Fibroblast of skin of left biceps (primary cell): ENCODE measurements at places on chromosomes 2 and 18.

GRCh38 chr2:42092084-42092996, 44.5 kb downstream of the PKDCC start:
- DNase-seq, result no peak

DNA sequence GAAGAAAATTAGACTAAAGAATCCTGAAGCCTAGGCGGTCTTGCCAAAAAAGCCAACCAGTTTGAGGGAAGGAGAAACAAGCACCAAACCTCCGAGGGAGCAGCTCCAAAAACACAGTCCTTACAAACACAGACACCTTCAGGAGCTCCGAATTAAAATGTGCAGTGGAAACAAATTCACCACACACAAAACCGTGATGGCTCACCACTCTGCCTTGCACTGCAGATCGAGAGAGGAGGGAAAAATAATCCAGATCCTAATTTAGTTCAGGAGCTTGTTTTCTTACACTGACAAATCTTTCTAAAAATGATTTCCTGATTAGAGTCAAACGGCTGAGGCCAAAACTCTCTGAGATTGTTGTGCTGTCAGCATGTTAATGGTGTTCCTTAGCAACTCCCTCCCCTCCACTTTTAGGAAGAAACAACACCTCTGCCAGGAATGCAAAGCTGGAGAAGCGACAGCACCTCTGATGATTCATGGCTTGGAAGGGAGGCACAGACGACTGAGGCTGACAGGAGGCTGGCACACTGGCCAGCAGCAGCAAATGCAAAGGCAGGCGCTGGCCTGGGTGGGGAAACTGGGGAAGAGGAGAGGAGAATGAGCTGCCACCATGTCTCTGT, 249.4 kb upstream of the KLHL29 start:
- DNase-seq, result no peak

DNA sequence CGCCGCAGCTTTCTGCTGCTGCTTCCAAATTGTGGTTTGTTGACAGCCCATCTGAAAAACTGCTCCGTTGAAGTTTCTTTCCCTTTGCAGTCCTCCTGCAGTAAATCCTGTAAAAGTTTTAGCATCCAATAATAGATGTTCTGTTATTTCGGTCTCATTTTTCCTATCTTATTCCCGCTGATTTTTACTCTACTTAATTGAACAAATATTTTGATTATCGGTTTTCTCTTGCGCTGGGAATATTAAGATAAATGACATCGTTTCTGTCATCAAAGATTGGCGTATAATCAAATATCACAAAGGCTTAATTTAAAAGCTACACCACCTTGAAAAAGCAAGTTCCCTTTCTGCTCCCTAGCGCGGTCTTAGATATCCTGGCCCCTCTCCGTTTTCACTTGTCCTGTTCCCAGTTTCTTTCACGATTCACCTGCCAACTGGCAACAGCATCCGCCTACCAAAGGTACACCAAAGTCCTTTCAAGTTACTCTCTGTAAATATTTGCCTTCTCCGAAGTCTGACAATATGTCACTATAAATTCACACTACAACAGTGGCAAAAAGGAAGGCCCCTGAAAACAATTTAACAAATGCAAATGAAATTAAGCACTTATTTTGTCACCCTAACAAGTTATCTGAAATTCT, 1.0 kb upstream of the STRN start:
- DNase-seq, result no peak

GRCh38 chr2:73640946-73641766, 1.1 kb downstream of the NAT8 start:
- DNase-seq, result no peak

- peak; percentile 95 for DNase-seq
Observed at GRCh38 chr2:676647-677055, 555 bp downstream of the TMEM18 start.

DNA sequence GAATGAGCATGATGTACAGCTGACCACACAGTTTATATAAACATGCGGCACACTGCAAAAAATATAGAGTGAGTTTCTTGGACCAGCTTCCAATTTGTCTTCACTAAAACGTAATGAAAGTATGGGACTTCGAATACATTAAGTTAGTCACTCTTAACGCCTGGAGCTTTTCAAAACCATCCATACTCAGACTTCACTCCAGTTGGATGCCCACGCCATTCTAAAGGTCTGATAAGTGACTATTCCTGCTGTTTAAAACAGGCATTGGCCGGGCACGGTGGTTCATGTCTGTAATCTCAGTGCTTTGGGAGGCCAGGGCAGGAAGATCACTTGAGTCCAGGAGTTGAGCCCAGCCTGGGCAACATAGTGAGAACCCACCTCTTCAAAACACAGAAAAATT, 84.6 kb downstream of the MYL12B start:
- no peak for DNase-seq

DNA sequence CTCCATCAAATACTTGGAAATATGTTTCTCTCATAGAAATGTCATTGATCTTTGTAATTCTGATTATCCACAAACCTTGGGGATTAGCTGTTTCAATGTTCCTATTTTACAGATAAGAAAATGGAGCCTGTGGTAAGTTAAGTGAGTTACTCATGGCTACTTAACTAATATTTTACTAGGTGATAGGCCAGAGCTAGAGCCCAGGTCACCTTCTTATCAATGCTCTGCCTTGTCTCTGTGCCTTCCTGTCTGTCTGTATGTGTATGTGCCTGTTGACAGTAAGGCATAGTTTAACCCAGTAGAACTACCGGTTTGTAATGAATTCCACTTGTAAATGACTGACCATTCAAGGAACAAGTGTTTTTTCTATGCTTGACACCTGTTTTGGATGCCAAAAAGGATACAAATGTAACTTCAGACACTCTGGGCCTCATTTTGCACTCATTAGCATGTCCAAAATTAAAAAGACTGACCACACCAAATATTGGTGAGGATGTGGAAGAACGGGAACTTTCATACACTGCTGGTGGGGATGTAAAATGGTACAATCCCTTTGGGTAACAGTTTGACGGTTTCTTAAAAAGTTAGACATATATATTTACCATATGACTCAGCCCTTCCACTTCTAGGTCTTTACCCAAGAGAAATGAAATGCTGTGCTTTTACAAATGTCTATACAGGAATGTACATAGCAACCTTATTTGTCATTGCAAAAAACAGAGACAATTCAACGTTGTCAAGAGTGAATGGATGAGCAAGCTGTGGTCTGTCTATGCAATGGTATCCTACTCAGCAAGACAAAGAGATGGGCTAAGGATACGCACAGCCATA, 19.6 kb upstream of the IL1A start:
- peak; percentile 59 for DNase-seq

- DNase-seq, result no peak
Observed at GRCh38 chr2:200962811-200963123, 693 bp downstream of the ORC2 start.

DNA sequence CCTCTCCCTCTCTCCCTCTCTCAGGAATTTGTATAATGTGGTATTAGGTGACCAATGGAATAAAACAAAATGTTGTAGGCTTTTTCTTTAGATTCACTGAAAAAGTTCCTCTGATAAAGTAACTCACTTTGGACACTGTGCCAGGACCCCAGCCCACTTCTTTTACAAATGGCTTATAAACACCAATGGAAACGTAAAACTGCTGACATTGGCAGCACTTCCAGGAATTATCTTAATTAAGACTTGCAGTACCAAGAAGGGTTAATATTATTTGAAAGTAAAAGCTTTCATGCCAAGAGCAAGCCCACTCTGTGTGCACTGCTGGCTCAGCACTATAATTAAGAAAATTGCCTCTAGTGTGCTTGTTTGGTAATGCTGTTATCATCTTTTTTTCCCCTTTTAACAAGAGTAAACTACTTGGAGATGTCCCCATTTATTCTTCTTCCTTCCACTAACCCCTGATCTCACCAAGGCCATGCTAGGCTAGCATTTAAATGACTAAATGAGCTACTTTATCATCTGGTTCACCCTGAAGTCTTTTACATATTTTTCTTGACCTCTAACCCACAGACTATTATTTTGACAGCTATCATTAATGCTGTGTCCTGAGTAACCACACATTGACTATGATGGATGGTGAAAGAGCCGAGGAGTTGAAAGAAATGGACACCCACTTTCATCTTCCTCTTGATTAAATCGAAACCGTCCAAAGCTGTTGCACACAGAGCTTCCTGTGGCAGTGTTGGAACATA, 232.2 kb upstream of the ETAA1 start:
- no peak for DNase-seq

GRCh38 chr2:10317646-10318045, 14.9 kb downstream of the HPCAL1 start:
- no peak for DNase-seq

DNA sequence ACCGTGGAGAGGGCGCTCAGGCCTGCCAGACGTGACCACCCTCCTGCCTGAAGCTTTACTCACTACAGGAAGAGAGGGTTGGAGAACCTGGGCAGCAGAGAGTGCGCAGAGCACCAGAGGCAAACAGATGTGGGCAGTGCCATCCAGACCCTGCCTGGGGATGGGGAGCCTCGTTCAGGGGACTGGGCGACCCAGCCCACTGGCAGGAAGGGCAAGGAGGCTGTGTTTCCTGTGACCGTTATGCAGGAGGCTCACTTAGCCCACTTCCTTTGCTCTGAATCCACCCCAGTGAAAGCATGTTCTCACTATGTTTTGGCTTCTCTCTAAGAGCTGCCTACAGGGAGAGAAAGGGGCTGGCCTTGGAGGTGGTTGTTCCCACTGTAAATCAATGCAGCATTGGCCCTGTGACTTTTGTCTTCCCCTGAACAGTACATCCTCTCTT, 23.0 kb upstream of the ACKR3 start:
- no peak for DNase-seq

- no peak for DNase-seq
Observed at GRCh38 chr18:76480913-76481312, 14.1 kb downstream of the ZNF516 start.

GRCh38 chr2:120869036-120869729, 133.5 kb downstream of the GLI2 start:
- no peak for DNase-seq

DNA sequence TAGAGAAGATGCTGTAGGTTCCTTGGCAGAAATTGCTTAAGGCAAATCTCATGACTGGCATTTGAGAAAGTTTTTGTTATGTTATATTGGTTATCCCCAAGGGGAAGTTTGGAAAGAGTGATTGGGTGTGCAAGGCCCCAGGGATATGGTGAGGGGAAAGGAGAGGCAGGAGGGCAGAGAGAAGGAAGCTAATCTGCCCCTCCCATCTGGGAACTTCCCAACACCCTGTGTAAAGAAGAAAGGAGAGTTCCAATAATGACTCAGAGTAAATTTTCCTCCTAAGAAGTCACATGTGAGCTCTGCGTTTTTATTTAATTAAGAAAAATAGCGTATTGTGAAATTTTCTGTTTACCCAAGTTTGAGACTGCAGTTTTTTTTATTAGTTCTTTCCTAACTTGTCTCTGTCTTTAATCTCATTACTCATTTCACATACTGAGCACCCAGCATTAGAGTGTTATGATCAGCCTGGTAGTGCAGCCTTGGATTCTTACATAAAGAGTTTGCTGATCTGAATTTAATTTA, 3.1 kb upstream of the KYNU start:
- peak; percentile 52 for DNase-seq

DNA sequence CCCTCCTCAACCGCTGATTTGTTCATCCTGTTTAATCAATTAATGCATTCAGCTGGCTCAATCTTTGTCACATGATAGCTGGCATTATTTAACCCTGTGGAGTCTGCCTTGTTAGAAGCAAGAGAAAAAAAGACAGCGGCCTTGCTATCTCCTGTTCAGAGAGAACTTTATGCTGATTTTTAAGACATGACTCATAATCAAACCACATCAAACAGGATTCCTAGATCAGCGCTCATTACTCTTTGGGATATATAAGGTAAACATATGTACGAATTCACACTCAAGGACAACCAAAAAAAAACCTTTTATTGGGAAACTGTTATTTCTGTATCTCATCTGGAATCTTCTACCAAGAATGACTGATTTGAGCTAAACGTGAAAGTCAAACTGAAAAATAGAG, 195.1 kb downstream of the C1D start:
- DNase-seq, result no peak

DNA sequence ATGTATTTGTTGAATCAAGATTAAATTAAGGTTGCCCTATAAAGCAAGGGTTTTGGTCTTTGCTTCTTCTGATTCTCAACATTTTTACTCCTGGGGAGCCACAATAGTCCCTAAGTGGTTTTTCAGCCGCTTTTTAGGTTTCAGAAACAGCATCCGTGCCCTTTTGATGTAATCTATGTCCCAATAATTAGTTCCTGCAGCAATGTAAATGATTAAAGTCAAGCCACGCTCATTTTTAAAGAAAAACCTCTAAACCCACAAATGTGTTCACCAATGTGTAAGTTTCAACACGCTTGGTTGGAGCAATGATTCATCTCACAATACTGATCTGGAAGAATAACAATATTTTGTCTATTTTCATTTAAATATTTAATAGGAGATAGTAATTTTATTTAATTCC, 5.6 kb downstream of the ARL4C start:
- DNase-seq, result no peak

GRCh38 chr18:26574958-26575864, 26.9 kb upstream of the KCTD1 start:
- DNase-seq, result peak; percentile 9

GRCh38 chr2:192243488-192243887, 48.8 kb upstream of the TMEFF2 start:
- peak; percentile 36 for DNase-seq

DNA sequence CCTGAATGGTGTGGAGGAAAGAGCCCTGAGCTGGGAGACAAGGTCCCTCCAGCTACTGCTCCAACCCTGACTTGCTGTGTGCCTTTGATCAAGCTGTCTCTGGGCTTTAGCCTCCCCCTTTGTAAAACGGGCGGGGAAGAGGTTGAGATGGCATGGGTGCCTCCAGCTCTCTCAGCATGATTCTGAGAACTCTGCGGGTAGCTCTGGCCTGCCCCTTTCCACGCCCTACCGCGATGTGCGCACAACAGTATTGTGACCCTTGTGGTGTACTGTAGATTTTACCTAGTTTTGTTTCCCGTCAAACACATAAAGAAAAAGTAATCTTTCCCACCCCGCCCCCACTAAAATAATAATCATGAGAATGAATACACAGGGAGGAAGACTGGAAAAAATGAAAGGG, 5.3 kb downstream of the CD8A start:
- no peak for DNase-seq

GRCh38 chr2:10004836-10005235, 38.5 kb upstream of the KLF11 start:
- DNase-seq, result no peak
